ENCODE measurements at places on chromosomes 11 and 22.
A peak's percentile ranks its signal among the peaks of the same experiment; 100 is the strongest.

GRCh38 chr22:38618682-38619081 is 37.5 kb downstream of the FAM227A start:
- DNase-seq = no peak

GRCh38 chr11:94183886-94184264 is 55.2 kb downstream of the PANX1 start:
- peak; percentile 64 for DNase-seq

DNA sequence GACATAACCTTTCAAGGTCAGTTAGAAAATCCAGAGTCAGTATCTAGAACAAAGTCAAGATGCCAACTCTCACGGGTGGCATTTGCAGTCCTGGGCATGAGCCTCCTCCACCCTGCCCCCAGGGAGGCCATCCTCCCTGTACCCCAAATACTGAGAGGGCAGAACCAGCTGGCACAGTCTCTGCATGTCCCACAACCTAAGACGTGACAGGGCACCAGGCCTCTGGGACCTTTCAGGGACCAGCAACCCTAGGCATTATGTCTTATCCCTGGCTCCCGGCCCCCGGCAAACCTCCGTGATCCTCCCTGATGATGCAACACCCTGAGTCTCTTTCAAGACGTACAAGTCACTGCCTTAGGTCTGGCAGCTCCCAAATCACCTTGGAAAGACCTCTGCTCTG is 2.0 kb downstream of the MB start:
- DNase-seq = no peak

DNA sequence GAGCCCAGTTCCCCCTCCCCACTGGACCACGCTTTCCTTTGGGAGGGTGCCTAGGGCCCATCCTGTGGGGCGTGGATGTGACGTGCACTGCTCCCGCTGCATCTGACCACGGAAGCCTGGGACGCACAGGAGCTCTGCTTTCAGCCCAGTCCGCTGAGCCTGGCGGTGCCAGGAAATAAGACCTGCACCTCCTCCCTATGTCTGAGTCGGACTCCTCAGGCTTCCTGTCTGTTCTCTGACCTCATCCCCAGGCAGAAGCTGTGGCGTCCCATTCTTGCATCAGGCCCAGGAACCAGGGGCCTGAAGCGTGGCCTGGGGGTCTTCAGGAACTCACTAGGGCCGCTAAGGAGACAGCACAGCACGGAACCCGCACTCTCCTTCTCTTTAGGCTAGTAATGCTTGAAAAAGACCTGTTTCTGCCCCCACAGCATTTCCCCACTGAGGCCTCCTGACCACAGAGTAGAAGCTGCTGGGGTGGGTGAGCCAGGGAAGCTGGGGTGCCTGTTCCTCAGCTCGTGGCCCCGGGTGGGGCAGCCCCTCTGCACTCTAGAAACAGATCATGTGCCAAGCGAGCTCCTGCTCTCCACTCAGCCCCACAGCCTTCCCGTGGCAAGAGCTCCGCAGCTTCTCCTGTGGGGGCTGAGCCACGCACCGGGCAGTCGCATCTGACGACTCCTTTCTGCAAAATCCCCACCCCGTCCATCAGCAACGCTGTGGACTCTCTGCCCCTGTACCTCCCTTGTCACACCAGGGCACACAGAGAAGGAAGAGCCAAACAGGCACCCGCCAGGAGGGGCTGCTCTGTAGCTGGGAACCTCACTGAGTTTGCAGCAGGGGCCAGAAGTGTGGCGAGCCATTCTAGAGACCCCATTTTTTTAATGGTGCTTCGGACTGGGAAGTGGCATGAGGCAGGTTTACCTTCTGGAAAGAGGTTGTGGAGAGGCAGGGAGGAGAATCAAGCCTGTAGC is 22.6 kb downstream of the MOV10L1 start:
- DNase-seq = peak; percentile 95

GRCh38 chr22:35537232-35537631 is 3.4 kb upstream of the RASD2 start:
- DNase-seq = no peak

DNA sequence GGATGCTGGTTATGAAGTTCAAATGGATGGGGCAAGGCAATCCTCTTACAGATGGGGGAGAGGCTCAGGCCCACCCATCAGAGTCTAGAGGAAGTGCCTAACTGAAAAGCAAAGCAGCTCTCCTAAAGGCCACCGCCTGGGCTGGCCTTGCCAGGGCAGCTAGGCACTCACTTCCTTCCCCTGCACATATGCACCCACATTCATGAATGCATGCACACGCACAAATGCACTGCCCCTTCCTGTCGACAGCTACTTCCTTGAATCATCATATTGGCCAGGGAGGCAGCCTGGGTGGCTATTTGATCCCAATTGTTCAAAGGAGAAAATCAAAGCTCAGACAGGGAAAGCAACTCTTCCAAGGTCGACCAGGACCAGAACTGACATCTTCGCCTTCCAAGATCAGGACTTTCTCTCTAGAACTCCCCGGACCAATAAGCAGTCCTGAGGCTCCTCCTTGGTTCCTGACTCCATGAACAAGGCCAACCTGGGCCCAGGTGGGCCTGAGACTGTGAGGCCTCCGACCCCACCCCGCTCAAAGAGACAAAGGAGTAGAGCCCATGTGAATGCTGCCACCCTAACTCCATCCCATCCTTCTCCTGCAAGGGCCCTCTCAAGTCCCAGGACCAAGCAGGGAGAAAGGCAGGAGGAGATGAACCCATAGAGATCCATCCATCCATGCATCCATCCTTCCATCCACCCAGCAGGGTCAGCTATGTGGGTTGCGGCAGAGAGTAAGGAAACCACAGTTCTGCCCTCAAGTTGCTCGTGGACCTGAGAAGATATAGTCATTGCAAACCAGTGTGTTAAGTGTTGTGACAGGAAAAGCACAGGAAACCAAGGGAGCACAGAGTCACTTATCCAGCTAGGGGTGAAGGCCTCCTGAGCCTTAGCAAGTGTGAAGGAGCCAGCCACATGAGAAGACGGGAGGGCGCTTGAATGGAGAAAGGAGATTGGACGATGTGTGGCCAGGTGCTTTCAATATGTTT is 35.4 kb upstream of the LMO1 start:
- DNase-seq = peak; percentile 34

DNA sequence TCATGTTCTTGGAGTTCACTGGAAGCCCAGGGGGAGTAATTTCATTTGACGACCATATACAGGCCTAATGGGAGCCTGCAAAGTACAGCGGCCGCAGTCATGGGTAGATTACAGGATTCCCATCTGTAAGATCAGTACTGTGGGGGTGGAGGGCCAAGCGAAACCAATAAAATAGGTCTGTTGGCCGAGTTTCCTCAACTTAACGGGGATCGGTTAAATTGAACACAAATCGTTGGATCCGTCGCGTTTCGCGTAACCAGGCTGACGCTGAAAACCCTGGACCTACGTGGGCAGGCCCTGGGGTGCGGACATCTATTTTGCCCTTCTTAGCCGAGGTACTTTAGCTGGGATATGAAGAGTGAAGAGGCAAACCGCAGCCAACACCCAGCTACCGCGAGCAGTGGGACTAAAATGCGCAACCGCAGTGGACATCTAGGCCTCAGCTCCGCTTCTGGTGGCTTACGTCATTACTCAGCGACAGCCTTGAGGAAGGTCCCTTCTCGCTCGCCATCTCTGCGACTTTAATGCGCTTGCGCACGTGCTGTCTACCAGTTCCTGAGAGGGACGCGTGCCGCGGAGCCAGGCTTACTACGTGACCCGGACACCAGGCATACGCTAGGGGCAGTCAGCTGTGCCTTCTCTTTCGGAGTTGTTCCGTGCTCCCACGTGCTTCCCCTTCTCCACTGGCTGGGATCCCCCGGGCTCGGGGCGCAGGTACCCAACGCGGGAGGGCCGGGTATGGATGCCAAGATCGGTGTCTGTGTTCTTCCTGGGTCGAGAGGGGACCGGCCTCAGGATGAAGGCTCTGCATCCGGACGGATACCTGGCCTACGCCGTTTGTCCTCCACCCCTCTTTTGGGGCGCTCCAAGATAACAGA is at the start of gene NAT10:
TSS of gene NAT10 (plus strand) at position 551 of the 878 bp plus-strand sequence. CDS start 2,597 bp downstream, outside the sequence.
- DNase-seq = peak; percentile 99

GRCh38 chr11:81570669-81571068 is 1163.0 kb downstream of the FAM181B start:
- no peak for DNase-seq

- peak; percentile 65 for DNase-seq
These were observed 18.4 kb downstream of the BCL9L start for GRCh38 chr11:118907051-118908042.

- peak; percentile 11 for DNase-seq
These were observed 29.6 kb downstream of the RTN4R start for GRCh38 chr22:20238536-20238900.

GRCh38 chr11:67502328-67502979 is 2.7 kb downstream of the PITPNM1 start:
- no peak for DNase-seq

DNA sequence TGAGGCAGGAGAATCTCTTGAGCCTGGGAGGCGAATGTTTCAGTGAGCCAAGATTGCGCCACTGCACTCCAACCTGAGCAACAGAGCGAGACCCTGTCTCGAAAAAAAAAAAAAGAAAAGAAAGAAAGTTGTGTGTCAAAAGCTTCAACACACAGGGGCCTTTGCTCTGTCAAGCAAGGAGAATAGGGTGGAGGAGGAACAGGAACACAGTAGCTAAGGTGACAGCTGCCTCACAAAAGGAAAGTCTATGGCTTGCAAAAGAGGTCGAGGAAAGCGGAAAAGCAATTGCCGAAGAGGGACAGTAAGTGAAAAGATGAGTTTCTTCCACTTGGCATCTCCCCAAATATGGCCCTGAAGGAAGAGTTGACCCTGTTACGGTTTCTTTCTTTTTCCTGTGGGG is 26.5 kb upstream of the TMA7B start:
- DNase-seq = no peak

GRCh38 chr22:41262250-41262765 is 21.6 kb upstream of the CHADL start:
- no peak for DNase-seq

- DNase-seq = no peak
These were observed 29.3 kb downstream of the PHLDB1 start for GRCh38 chr11:118636569-118637290.

DNA sequence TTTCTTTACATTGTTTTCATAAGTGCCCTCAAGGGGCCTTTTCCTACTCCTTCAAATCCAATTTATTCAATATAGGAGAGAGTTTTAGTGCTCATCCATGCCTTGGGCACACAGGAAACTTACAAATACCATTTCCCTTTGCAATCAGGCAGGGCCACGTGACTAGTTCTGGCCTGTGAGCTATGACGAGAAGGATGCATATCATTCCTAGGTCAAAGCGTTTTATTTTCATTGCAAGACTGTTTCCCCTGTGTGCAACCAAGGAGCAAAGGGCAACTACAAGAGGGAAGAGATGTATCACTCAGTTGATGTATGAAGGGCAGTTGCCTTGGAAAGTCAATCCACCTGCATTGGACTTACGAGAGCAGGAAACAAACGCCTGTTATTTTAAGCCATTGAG is 1.9 kb upstream of the TRAF6 start:
- peak; percentile 64 for DNase-seq

GRCh38 chr11:59957094-59957493 is 6.7 kb upstream of the OOSP4A start:
- no peak for DNase-seq

DNA sequence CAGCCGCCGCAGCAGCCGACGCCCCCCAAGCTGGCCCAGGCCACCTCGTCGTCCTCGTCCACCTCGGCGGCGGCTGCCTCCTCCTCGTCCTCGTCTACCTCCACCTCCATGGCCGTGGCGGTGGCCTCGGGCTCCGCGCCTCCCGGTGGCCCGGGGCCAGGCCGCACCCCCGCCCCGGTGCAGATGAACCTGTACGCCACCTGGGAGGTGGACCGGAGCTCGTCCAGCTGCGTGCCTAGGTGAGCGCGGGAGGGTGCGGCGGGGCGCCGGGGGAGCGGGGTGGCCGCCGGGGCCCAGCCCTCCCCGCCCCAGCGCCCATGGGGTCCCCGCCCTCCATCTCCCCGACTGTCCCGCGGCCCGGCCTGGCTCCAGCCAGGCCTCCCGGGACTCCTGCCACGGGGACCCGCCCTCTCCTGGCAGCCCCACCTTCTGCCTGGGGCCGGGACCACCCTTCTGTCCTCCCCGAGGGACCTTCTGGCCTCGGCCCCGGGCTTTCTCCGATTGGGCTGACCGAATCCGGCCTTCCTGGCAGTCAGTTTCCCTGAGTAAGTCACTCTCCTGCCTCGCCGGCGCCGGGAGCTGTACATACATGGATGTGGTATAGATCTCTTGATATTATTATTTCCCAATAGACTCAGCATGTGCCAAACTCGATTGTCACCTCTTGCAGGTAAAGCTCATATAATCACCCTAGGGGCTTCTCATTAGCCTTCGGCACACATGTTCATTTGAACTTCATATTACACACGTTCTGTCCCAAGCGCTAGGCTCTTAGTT is 720 bp downstream of the PACS1 start:
- no peak for DNase-seq

DNA sequence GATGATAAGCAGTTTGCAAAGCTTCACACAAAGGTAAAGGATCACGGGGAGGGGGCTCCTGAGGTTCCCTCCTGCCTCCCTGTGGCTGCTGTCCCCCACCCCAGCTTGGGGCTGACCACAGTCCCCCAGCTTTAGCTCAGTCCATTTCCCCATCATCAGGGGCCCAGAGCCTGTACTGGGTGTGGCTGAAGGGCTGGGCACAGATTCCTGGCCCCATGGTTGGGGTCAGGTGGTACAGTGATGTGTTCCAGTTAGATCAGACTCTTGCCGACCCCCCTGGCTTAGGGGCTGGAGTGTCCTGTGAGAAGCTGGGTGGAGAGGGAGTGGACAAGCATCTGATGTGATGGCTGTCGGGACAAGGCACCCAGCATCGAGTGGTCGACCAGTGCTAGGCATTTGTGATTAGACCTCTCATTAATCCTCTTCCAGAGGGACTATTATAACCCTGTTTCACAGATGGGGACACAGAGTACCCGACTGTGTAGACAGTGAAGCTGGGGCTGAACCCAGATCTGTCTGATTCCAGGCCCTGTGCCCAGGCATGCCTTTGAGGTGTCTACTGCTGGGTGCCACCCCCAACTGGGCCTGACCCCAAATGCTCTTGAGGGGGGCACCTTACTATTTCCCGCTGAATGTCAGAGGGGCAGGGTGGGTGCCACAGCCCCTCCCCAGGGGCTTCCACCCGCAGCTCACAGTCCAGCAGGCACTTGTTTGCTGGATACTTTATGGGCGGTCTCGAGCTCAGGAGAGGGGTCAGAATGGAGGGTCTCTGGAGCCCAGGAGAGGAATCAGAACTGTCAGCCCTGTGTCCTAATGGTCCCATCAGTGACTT is 4.3 kb downstream of the SHANK3 start:
- no peak for DNase-seq

GRCh38 chr11:70200212-70200844 is 2.8 kb upstream of the FADD start:
- no peak for DNase-seq

DNA sequence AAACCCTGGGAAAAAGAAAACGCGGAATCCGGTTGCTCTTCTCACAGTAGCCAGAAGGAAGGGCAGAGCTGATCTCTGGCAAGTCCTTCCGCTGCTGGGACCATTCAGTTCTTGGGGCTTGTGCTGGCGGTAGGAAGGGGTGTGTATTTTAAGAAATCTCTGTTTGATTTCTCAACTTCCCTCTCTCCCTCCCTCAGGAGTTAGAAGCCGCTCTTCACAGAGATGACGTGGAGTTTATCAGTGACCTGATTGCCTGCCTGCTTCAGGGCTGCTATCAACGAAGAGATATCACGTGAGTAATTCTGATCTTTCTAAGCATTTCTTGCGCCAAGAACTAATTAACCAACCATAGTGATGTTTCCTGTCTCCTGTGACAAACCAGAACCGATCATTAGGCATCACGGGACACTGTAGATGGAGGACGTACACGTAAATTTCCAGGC is 85.9 kb upstream of the SLC25A18 start:
- no peak for DNase-seq

- no peak for DNase-seq
These were observed 1.2 kb downstream of the SLC22A25 start for GRCh38 chr11:63242089-63242781.

GRCh38 chr11:22234743-22235142 is 41.9 kb downstream of the ANO5 start:
- DNase-seq = no peak

Measured in kidney capillary endothelial cell (primary cell).